SK-N-DZ (cell line): ENCODE measurements at places on chromosomes 5 and 9.
A peak's percentile ranks its signal among the peaks of the same experiment; 100 is the strongest.

GRCh38 chr9:127714020-127714750 is 1.3 kb downstream of the PTRH1 start:
- no peak for DNase-seq

- DNase-seq, result peak; percentile 59
These were observed 1.5 kb downstream of the LCN2 start for GRCh38 chr9:128150594-128151308.

- DNase-seq, result no peak
These were observed 627.3 kb upstream of the NUDT12 start for GRCh38 chr5:104189909-104190308.

DNA sequence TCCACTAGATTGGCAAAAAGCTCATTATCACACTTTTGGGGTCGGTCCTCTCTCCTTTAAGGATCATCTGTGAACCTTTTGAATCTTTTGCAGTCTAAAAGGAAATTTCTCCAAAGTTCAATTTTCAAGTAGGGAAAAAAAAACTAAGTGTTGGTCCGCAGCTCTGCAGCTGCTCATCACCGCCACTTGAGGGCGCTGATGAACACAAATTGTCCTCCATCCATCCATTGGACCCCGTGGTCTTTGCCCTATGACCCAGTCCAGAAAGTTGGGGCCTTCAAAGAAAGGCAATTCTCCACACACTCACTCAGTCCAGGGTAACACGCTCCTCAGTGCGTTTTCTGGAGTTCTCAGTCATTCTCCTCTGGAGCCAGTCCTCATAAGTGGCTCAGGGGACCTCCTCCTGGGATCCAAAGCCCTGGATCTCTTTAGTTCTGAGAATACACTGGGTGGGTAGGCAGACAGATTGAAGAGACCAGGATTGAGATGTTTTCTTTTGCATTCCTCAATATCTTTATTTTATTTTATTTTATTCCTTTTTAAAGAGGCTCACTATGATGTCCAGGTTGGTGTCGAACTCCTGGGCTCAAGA is 63.6 kb upstream of the SLC28A3 start:
- DNase-seq, result no peak

GRCh38 chr5:998246-999031 is 10.2 kb upstream of the NKD2 start:
- DNase-seq, result no peak

DNA sequence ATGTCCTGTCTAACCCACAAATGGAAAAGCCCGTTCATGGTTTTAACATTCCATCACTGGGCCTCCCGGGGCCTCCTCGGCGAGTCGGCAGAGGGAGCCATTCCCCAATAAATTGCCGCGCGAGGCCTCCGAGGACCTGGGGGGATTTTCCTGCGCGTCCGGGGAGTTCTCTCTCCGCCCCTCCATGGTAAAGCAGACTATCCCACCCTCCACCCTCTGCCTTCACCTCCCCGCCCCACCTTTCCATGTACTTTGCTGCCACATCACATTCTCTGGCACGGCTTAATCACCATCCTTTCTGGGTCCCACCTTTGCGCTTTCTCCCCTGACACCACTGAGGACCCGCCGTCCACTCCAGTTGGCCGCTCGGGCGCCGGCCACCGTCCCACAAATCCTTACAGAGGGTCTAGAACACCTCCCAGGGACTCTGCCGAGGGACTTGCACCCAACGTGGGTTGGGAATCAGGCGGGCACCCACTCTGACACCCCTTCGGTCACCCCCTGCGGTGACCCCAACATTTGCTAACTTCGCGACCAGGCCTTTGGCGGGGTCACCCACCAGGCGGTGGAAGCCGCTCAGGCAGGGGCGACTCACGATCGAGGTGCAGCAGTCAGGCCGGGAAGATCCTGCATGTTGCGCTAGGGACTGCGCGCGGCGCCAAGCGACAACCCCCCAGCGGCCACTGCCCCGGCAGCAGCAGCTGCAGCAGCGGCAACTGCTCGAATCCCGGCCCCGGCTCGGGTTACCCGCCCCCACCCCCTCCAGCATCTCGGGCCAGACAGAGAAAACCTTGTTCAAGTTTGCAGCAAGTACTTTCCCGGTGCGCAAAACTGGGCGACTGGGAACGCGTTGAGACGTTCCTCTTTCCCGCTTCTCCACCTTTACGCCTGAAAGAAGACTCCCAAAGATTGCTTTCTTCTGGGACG is at the start of gene MEGF10:
TSS of gene MEGF10 (plus strand) at position 778 of the 927 bp plus-strand sequence. CDS start 40,513 bp downstream, outside the sequence.
- DNase-seq, result peak; percentile 26

DNA sequence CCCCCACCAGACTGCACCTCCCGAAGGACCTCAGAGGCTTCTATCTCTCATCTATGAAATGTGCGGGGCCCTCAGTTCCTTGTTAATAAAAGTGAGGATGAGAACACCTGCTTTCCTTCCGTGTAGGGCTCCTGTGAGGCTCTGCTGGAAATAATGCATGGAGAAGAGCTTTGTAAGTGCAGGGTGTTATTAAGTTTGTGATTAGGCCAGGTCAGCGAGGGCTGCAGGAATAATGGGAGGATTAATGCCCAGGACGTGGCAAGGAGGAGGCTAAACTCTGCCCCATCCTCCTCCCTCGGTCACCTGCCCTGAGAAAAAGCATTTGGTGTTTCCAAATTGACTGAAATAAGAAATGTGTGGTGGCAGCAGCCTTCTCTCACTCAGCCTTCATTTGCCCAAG is 83.5 kb upstream of the HSPA9 start:
- no peak for DNase-seq

DNA sequence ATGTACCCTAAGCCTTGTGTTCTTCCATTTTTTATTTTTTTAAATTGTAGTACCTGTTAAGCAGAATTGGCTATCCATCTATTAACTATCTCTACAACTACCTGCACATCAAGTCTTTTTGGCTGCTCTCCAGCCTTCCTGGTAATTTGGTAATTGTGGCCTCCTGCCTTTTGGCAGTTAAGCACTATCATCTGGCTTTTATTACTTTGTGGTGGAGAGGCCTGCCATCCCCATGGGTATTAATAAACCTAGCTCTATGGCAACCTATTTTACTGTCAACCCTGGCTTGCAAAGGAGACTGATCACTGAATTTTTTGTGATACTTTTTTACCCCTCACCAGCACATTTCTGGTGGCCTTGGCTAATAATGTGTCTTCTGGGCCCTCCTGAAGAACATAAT is 20.5 kb downstream of the SELENOP start:
- no peak for DNase-seq

DNA sequence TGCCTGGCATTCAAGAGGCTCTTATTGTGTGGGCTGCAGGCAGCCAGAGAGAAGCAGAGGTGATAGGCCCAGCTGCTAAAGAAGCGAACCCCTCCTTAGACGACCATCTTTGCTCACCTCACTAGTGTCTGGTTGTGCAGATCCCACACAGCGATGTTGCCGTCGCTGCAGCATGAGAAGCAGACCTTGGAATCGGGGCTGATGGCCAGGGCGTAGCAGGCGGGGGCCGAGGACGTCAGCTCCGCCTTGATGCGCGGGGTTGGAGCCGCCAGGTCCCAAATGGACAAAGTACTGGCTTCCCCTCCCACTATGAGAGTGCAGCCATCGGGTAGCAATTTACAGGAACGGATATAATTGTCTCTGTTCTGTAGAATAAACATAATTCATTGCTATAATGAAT is 98.7 kb downstream of the TLE1 start:
- DNase-seq, result no peak

DNA sequence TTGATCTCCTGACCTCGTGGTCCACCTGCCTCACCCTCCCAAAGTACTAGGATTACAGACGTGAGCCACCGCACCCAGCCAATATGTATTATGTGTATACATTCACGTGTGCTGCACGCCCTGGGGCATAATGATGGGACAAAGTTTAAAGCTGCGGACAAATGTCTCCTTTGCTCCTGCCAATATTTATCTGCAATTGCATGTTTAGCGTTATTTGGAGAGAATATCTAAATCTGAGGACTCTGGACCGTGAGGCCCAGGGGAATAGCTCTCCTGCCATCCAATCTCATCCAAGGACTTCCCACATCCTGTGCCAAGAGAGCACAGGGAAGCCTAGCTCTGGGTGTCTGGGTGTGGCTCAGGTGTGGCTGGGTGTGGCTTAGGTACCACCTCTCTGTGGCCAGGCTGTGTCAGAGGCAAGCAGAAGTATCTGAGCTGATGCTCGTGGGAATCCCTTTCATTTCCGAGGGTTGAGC is 6.9 kb upstream of the BOD1 start:
- no peak for DNase-seq

DNA sequence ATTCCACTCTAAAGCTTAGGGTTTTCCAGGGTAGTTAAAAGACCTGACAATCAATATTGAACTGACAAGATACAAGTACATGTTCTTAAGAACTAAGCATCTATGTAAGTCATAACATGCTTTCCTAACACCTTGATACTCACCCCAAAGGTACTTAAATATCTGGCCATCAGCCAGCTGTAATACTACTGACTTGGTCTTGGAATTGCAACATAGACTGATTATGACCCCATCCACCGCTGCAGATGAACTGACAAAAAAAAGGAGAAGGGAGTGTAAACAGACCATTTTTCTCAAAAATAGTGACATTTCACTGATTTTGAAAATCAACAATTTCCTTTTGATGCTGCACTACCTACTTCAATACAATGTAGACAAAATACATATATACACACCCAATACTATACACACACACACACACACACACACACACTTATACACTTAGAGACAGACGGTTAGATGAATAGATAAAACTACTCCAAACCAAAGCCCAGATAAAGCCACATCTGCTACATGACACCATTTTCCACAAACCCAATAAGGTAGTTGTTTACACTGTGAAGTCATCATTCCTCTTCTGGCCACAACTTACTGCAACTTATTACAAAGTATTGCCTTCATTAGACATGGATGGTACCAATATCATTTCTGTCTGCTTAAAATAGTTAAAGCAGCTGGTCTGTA is 30.4 kb downstream of the ELP1 start:
- no peak for DNase-seq

DNA sequence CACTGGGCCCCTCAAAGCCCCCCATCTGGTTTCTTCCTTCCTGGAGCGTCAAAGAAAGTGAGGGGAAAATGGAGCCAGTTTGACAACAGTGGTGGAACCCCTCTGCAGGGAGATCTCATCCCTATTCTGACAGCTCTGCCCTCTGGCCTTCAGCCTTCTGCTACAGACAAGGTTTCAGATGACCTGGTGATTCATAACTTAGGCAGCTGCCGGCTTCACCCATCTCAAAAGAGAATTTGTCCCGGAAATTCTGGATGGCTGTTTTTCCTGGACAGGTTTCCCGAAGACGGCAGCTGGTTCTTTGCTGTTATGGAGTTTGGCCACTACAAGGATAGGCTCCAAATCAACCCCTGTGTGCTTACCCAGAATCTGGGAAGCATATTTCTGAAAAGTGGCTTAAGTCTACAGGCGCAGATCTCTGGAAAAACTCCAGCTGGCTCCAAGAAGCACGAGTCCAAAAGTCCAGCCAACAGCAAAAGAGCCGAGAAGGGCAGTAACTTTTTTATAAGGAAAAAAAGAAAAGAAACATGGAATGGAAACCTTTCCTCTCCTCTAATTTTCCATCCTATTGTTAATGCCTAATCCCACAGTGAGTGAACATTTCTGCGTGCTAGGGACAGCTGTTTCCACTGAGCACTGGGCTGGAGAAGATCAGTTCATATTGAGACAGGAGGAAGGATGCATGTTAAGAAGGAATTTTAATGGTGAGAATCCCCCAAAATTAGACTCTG is 54.5 kb downstream of the ZNF366 start:
- DNase-seq, result no peak

DNA sequence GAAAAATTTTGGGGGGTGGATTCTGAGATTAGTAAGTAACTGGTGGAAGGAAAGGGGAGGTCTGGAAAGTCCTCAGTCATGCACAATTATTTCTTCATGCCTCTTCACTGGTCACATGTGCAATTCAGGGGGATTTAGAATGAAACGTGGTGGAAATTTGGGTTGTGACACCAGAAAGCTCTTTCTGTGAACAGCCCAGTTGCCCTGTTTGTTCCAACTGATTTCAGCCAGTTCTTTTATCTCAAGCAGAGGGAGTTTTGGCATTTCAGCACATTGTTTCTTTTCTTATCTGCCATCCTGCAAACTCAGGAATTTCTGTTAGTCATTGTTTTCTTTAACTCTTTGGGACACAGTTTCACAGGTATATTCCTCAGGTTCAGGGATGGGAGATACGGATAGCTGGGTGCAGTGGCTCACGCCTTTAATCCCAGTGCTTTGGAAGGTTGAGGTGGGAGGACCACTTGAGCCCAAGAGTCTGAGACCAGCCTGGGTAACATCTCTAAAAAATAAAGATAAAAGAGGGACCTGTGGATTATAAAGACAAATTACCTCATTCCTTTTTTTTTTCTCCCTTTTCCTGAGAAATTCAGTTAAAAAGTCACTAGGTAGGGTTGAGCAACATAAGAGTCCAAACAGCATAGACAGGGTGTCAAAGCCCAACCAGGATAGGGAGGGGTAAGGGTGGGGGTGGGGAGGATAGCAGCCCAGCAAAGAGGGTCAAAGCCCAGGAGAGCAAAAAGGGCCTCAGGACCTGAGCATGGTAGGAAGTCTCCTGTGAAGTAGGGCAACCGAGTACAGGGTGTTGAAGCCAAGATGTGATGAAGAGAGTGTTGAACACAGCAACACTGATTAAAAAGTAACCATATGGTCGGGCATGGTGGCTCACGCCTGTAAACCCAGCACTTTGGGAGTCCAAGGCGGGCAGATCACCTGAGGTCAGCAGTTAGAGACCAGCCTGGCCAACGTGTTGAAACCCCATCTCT is 5.4 kb upstream of the B4GALT1 start:
- DNase-seq, result no peak

- DNase-seq, result no peak
These were observed 453.9 kb downstream of the ENC1 start for GRCh38 chr5:74186356-74187315.

- DNase-seq, result no peak
These were observed 92.9 kb upstream of the TNPO1 start for GRCh38 chr5:72723581-72723980.

DNA sequence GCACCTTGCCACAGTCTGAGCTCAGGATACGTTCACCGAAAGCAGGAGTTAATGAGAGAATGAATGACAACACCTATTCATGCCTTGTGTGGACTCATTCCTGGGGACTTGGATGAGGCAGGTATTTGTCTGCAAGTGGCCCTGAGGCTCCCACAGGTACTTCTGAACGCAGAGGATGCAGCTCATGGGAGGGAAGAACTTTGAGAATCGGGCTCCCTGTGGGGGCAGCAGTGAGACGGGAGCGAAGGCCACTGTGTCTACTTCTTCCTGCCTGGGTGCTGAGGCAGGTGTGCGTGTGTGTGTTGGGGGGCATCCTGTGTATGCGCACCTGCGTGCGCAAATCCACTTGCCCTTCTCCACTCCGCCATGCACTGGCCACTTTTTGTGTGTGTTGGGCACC is 42.2 kb downstream of the PTPN3 start:
- no peak for DNase-seq

DNA sequence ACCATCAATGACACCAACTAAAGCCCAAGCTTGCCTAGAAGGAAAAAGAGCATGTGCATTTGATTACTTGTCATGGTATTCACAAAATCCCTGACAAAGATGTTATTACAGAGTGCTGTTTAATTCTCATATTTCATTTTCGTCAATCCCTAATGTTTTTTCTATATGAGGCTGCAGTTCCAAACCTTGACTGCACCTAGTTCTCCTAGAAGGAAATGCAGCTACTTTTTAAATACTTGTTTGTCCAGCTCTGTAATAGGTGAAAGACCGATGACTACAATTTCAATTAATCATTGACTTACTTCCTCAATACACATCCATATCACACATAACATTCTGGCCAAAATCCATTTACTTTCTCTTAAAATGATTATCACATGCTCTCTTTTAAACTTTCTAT is 28.1 kb downstream of the CEMIP2 start:
- no peak for DNase-seq
